ENCODE measurements at places on chromosomes 4 and X.
A peak's percentile ranks its signal among the peaks of the same experiment; 100 is the strongest.

GRCh38 chr4:87973283-87974169 is 2.0 kb upstream of the SPP1 start:
- peak; percentile 24 for DNase-seq

DNA sequence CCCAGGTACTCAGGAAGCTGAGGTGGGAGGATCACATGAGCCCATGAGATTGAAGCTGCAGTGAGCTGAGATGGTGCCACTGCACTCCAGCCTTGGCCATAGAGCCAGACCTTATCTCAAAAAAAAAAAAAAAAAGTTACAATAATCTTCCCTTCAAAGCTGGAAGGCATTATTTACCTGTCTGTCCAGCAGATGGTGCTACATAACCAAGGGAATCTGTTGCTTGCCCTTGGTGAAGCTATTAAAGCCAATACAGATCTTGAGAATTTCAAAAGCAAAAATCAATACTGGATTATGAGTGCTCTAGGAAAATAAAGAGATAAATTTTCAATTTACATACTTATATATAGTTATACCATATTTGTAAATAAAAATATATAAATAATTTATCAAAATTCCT is 25.9 kb downstream of the PKD2 start:
- DNase-seq, result no peak

GRCh38 chr4:74638001-74638400 is 156.3 kb downstream of the BTC start:
- DNase-seq, result no peak

- DNase-seq, result no peak
Observed at GRCh38 chrX:153744210-153745066, 19.6 kb upstream of the PLXNB3 start.

GRCh38 chrX:151279161-151279560 is 102.8 kb downstream of the GPR50 start:
- no peak for DNase-seq

- DNase-seq, result no peak
Observed at GRCh38 chr4:118968005-118968404, 79.4 kb downstream of the SYNPO2 start.

DNA sequence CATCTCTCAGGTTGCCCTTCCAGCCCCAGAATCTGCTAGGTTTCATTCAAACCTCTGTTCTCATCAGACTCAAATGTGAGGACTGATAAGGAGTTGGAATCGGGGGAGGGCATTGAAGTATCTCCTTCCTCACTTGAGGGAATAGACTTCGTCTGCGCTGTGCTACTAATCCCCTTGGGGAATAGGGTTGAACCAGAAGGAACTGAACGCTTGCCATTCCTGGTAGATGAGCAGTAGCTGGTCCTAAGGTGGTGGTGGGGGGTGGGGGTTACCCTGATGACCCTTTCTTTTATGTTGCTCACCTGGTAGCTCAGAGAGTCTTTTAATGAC is 692 bp upstream of the SLC9A7 start:
- DNase-seq, result no peak

GRCh38 chr4:107866726-107867125 is 42.0 kb downstream of the SGMS2 start:
- no peak for DNase-seq

- no peak for DNase-seq
Observed at GRCh38 chr4:107125496-107125895, 89.4 kb upstream of the DKK2 start.

- DNase-seq, result no peak
Observed at GRCh38 chrX:149079805-149080406, 425.2 kb downstream of the IDS start.

DNA sequence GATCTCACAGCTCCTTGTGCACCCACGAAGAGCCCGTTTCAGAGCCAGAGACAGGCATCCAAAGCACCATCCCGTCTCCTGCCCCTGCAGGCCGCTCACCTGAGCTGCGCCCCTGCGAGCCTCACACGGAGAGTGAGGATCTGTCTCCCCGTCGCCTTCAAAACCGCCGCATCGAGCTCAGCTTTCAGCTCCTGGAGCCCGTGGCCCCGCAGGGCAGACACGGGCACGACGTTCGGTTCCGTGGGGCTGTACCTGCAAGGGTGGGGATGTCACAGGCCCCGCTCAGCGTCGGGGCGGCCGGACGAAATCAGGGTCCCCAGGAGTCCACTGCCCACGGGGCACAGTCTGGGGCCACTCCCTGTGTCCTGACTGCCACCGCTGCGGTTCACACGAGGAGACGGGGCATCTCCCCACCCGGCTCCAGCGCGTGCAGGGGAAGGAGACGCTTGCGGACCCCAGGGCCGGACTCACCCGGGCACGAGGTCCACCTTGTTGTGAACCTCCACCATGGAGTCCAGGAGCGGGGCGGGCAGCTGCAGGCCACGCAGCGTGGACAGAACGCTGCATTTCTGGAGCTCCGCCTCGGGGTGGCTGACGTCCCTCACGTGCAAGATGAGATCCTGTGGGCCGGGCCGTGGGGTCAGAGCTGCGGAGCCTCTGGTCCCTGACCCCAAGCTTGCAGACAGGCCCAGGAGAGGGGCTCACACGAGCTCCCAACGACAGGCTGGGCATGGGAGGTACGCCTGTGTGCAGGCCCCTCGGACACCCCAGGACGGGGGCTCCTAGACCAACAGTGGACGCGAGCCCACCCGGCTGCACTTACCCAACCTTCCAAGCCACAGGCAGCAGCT is 11.1 kb downstream of the GTPBP6 start:
- no peak for DNase-seq

GRCh38 chr4:55546506-55546755 is 278 bp downstream of the CLOCK start:
- no peak for DNase-seq

DNA sequence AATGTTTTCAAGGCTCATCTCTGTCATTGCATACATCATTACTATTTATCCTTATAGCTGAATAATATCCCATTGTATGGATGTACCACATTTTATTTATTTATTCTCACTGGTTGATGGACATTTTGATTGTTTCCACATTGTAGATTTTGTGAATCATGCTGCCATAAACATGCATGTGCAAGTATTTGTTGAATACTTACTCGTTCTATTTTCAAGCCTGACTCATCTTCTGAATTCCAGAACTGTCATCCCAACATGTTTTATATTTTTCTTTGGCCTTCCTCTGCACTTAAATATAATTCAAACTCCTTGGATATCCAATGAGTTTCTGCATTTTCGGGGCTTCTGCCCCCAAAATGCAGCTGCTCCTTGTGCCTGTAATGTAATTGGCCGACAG is 77.6 kb downstream of the MXRA5 start:
- no peak for DNase-seq

Measured in stimulated activated CD4-positive, alpha-beta T cell treated with anti-CD3 and anti-CD28 coated beads, Interleukin-4, amount 100 ng/mL, for 1 hour (primary cell).